CD8-positive, alpha-beta memory T cell (primary cell): ENCODE measurements at places on chromosomes 3 and 15.

- DNase-seq: no peak
Observed at GRCh38 chr3:34619990-34620389, 821.6 kb downstream of the PDCD6IP start.

DNA sequence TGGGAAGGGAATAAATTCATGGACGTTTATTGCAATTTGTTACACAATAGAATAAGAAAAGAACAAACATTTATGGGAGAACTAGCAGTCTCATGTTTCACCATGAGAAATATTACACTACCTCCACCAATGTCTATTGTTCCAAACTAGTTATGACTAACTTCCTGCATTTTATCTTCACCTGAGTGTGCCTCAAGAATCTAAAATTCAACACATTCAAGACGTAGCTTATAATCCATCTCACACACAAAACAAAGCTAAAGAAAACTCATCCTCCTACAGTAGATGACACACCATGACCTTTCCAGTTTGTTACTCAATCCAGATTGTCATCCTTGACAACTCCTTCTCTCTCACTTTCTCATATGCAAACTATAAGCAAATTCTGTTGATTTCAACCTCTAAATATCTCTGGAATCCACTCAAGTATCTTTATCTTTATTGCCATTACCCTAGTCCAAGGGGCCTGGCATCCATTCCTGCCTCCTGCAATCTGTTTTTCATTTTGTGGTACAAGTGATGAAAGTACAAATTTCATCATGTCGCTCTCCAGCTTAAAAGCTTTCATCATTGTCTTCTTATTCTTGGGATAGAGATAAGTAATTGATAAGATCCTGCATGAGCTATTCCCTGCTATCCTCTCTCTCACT, 229.9 kb downstream of the NR2F2 start:
- DNase-seq: no peak

DNA sequence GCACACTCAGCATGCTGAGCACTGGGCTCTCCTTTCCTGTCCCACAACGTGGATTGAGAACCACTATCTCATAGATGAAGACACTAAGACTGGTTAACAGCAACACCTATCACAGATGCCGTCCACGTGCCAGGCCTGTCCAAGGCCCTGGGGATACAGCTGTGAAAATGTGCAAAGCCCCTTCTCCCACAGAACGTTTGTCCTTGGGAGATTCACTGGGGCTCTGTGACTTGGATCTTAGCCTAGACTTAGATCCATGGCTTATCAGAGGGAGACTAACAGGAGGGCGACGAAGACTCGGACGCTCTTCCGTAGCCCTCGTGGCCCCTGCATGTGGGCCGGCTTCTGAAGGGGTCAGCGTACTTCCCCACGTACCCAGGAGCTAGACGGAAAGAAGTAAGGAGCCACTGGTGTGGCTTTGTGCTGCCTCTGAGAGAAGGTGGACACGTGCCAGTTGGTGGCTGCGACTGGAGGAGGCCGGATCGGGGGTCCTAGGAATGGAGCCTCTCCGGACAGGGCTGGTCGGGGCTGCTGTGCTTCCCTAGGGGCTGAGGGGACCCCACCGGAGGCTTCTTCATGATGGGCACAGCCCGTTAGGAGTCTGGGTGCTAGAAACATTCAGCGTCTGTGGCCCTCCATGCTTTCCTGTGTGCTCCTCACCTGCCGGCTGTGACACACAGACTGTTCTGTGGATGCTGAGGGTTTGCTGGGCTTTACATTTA, 964 bp downstream of the NRROS start:
- no peak for DNase-seq

DNA sequence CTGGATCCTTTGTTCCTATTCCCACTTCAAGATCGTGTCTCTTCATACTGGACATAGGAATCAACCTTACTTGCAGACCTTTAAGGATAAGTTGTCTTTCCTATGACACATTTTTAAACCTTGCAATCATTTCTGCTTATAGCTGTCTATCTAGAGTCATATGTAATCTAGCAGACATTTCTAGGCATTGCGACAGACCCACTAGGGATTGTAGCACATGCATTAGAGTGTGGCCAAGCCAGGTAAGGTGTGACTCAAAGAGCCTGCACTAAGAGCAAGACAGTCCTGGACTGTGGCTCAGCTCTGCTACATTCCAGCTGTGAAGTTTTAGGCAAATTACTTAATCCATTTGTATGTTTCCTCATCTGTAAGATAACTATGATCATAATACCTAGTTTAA, 38.8 kb upstream of the BFSP2 start:
- DNase-seq: no peak

- DNase-seq: no peak
Observed at GRCh38 chr3:57948781-57949242, 59.4 kb upstream of the FLNB start.

DNA sequence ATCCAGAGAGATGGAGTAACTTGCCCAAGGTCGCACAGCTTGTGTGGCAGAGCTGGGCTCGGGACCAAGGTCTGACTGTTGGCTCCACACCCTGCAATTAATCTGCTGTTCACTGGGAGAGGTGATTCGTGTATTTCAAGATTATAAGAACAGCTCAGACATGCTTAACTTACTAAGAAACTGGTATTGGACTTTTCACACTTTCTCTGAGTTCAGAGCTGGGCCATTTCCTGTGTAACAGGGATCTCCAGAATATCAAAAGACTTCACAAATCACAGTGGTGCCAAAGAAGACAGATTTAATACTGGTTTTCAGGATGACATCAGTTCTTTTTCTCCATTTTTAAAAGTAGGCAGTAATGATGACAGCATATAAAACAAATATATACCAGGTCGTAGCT, 156.8 kb upstream of the UBE2E1 start:
- no peak for DNase-seq

- DNase-seq: no peak
Observed at GRCh38 chr15:86163816-86164215, 84.1 kb downstream of the AGBL1 start.

DNA sequence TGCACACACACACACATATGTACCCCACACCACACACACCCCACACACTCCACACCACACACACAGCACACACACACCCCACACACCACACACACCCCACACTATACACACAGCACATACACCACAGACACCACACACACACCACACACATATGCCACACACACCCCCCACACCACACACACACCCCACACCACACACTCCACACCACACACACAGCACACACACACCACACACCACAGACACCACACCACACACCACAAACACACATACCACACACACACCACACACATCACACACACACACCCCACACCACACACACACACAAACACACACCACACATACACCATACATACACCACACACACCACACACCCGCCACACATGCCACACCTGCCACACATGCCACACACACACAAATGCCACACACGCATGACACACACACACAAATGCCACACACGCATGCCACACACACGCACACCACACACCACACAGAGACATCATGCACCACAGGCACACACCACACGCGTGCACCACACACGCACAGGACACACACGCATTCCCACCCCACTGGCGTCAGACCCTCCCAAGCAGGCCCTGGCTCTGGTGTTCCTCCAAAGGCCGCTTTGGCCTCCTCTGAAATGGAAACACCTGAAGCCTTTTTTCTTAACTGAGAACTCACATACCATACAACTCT, 15.7 kb downstream of the CHST13 start:
- DNase-seq: peak; percentile 16

GRCh38 chr3:149245738-149246451, 24.3 kb upstream of the CP start:
- no peak for DNase-seq

GRCh38 chr15:85943791-85944190, 135.9 kb upstream of the AGBL1 start:
- DNase-seq: no peak

DNA sequence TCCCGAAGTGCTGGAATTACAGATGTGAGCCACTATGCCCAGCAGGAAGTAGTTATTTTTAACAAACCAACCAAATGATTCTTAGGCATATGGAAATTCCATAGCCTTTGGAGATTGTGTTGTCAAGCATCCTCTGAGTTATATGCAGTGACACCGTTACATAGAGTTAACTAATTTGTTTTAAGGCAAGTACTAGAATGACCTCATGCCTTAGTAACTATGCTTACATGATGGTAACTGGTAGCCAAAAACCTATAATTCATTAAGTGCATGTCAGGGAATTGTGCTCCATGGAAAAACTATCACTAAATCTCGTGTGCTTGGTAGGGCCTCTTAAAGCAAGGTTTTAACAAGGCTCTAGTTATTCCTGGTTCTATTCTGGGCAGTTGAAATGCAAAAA, 392.8 kb downstream of the TUSC7 start:
- no peak for DNase-seq

DNA sequence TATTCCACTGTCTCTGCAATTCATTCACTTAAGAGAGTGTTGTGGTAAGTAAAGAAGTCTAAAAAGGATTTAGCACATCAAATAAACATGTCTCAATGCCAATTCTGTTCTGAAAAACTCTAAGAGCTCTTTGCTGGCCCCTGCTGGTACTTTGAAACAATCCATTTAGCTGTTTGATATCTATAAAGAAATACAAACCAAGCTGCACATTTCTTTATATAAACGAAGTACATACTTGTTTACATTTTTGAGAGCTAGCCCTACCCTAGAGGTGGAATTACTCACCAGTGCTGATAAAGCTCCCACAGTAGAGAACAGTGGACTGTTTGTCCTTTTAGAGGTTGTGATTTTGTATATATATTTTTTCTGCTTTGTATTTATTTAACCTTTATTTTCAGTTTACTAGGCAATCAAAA, 75.5 kb downstream of the NEDD4 start:
- no peak for DNase-seq

GRCh38 chr3:69665026-69665737, 74.1 kb upstream of the MITF start:
- no peak for DNase-seq

GRCh38 chr3:127194601-127195187, 1.8 kb downstream of the PRR23E start:
- DNase-seq: no peak

GRCh38 chr15:63811942-63812550, 21.7 kb downstream of the HERC1 start:
- no peak for DNase-seq

DNA sequence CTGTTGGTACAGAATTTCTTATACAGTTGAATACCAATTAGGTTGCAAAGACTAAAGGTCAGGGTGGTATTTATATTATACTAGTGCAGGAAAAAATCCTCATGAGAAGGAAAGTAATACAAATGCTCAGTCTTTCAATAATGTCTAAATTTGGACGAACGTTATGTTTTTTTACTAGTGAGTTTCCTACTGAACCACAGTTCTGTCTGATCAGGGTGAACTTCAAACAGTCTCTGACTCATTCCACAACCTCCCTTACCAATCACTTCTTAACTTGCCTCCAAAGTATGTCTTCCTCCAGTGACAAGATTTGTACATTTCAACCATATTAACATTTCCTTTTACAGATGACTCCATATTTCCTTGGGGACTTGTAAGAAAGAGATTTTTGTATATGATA, 3.4 kb downstream of the TMEM212 start:
- DNase-seq: no peak

DNA sequence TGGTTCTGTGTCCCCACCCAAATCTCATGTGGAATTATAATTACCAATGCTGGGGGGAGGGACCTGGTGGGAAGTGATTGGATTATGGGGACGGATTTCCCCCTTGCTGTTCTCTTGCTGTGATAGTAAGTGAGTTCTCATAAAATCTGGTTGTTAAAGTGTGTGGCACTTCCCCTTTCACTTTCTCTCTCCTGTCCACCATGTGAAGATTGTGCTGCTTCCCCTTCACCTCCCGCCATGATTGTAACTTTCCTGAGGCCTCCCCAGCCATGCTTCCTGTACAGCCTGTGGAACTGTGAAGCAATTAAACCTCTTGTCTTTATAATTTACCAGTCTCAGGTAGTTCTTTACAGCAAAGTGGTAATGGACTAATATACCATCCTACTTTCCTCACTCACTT, 289.6 kb downstream of the EFHB start:
- DNase-seq: no peak
